ENCODE measurements at places on chromosomes 6 and 20.

- no peak for DNase-seq
Measured at GRCh38 chr6:46215213-46215612, 44.4 kb upstream of the ENPP5 start.

DNA sequence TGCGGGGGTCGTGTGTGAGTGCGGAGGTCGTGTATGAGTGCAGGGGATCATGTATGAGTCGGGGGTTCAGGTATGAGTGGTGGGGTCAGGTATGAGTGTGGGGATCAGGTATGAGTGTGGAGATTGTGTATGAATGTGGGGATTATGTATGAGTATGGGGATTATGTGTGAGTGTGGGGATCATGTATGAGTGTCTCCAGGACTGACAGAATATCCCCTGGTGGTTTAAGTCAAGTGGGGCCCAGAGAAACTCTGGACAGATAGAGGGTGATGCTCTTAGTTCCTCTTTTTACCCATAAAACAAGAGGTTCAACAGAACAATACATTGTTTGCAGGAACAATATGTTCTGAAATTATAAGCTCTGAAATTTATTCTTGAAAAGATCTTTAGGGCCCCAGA lies 131.9 kb downstream of the UST start:
- peak; percentile 60 for DNase-seq

DNA sequence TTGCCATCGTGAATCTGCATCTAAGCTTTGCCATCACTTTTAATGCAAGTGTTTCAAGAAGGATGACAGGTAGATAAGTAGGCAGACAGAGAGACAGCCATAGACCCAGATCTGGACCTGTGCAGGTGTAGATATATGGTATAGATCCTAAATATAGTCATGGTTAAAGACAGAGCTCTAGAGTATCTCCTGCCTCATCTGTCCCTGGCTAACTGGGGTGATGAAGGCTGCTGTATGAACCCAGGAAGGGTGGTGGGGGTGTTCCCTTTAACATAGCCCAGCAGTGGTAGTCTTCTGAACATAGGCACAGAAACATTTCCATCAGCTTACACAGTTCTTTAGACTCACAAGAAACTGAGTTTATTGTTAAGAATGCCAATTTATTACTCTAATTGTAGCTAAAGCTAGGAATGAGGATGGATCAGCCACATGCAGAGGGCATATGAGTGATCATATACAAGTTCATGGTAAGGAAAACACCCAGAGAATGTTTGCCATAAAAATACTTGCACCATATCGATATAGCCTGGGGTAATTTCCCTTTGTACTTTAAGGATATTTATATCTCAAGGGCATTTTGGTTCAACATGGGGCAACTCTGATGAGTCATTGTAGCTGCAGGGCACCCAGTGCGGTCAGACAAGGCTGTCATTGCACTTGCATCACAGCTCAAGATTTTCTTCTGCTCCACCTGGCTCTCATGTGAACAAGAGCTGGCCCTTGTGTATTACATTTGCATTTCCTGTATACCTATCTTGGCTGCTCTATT lies 587.2 kb downstream of the EPM2A start:
- DNase-seq, result peak; percentile 84

DNA sequence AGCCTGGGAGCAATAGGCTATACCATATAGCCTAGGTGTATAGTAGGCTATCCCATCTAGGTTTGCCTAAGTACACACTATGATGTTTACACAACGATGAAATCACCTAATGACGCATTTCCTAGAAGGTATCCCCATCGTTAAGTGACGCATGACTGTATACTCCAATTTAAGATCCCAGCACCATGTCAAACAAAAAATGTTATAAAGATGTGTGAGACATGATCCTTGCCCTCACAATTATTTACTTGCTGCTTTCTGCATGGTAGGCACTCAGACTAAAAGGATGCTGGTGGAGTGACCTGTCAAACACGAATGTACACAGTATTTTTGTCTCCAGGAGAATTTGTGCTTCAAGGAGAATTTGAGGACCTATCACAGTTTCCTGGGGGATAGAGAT lies 32.3 kb downstream of the SNAP25 start:
- DNase-seq, result no peak

Data from common myeloid progenitor, CD34-positive (primary cell).